ENCODE measurements at places on chromosomes 6 and 20. TPM values are rescaled to one million over a fixed set of nuclear protein-coding genes. Genes with fewer than 3 reads are reported as not detected.

GRCh38 chr6:83827050-83827449, 26.1 kb upstream of the RIPPLY2 start:
- DNase-seq = peak; percentile 2

GRCh38 chr6:41818271-41819054, 31.0 kb downstream of the TOMM6 start:
- DNase-seq = no peak

DNA sequence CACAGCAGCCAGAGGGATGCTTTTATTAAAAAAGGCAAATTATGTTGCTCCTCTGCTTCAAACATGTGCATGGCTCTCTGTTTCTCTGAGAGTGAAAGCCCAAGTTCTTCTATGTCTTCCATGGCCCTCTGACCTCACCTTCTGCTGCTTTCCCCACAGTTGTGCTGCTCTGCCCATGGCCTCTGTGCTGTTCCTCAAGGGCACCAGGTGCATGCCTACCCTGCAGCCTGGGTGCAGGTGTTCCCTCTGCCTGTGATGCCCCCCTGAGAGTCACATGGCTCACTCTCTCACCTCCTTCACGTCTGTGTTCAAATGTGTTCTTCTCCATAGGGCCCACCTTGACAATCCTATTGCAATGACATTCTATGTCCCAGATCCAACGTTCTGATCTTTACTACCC, 477.0 kb upstream of the CHD6 start:
- no peak for DNase-seq

DNA sequence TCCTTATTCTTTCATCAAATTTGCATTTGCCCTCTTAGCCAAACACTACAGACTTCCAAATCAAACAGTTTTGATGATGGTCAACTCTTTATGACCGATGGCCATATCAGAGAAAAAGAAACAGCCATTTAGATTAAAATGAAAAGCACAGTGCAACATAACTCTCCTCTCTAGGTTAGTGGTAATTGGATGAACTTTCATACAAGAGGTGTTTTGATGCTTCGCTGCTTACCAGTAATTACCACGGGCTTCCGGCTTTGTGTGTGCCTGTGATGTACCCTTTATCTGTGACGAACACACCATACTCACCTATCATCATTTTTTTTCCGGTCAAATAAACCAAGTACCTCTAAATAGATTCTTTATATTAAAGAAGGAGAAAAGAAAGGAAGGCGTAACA, 181.8 kb downstream of the FOXA2 start:
- DNase-seq = no peak

DNA sequence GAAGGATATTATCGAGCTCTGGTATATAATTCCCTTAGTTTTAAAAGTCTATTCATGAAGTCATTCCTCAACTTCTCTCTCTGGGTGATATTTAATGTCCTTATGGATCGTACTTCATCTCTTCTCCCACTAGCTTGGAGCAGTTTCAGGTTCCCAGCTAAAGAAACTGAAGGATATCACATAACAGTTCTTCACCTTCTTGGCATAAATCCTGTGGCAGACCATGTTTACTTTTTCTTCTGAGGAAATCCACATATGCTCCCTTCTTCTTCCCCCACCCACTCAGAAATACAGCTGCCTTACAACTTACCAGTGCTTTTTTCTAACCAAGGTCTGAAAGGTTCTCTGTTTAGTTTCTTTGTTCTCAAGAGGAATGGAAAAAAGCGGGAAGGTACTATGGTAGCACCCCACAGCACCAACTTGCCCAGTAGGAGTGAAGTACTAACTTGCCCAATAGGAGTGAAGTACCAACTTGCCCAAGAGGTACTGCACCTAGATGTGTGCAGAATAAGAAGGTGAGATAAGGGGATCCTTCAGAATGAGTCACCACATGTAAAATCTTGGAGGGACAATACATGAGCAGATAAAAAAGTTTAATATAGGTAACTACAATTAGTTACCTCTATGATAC, 53.1 kb downstream of the TSPYL4 start:
- no peak for DNase-seq

DNA sequence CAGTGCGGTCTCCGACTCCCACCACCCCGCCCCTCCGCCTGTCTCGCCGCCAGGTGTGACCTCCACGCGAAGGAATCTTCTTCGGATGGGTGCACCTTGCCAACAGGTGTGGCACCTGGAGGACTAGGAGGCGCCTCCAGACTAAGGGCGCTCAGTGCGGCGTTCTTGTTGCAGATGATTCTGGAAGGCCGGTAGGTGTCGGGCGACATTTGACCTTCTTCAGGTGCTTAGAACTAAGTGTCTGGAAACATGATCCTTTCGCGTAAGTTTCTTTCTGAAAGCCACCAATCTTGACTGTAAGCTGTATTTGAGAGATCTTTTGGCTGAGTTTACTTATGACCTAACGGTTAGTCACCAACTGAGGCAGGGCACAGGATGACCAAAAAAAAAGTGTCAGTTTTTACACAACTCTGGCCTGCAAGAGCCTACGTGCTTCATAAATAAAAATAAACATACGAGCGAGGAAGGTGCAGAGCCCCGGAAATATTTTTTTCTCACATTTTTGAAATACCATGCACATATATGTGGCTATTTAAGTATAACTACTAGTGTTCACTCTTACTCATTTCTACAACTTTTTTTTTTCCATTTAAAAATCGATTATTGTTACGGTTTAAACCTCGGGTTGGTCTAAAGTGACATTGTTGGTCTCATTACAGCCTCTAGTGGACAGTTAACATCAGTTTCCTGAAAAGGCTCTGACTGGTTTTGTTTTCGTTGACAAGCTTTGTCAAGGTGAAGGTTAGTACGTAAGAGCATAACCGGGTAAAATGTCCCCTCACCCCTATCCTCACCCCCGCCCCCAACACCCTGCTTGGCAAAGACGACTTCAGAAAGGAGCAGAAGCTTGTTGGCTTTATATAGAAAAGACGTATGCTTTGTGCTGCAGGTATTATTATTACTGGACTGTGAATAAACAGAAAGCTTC, 1.6 kb upstream of the ATXN1 start:
- DNase-seq = peak; percentile 89

GRCh38 chr6:6546318-6547109, 42.0 kb upstream of the LY86 start:
- DNase-seq = no peak

DNA sequence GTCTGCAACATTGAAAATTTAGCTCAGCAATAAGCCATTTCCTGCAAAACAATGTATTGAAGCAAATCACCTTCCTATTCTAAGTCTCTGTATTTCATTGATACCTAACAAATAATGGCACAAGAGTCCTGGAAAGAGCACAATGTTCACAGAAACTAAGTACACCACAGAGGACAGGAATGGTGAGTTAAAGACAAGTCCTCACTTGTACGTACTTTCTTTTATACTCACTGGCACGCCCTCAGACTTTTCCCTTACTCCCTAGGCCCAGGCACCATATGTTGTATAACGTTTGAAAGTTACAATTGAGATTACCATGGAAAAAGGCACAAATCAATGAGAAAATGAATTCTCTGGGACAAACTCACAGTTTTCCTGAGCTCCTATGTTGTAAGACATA, 683.0 kb upstream of the MANEA start:
- DNase-seq = no peak

The IL17F gene
- not detected for total RNA-seq

The PDYN gene
- not detected for total RNA-seq

The ADA gene
- total RNA-seq = 5.9 TPM

The MLIP gene
- total RNA-seq = 0.15 TPM

The ACSS1 gene
- total RNA-seq = 11.8 TPM
